ENCODE measurements at places on chromosomes 5 and 9.
A peak's percentile ranks its signal among the peaks of the same experiment; 100 is the strongest.

DNA sequence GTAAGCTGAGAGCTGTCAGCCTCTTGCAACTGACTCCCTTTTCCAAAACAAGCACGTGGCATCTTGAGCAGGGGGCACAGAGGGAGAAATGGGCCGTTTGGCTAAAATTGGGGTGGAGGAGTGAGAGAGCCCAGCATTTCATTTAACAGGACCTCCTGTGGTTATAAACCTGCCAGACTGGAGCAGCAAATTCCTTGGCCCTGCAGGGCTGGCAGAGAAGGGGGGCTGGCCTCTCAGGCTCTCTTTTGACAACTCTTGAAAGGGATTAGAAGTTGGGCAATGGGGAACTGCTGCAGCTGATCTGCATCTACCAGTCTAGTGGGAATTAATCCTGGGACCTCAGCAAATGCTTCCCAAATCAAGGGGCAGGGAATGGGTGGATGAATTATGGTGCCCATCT, 7.2 kb upstream of the POU4F3 start:
- no peak for DNase-seq

DNA sequence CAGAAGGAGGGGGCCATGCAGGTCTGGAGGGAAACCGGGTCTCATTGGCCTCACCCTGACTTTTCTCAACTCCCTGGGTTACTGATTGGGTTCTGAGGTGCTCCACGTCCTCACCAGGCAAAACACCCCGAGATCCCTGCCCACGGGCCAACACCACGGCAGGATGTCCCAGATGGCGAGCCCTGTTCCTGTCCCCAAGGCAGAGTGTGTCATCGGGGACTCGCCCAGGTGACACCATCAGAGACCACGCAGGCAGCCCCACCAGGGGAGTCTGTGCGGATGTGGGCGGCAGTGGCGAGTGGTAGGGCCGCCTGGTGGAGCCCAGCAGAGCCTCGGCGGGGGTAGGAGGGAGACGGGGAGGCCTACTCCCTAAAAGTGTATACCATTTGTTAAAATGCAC, 59.0 kb upstream of the UBAC1 start:
- DNase-seq: no peak

- no peak for DNase-seq
Observed at GRCh38 chr5:160155017-160155750, 35.9 kb upstream of the PWWP2A start.

GRCh38 chr9:69762527-69762926, 2.7 kb upstream of the PTAR1 start:
- DNase-seq: no peak

- no peak for DNase-seq
Observed at GRCh38 chr5:142726188-142726731, 40.4 kb upstream of the FGF1 start.

DNA sequence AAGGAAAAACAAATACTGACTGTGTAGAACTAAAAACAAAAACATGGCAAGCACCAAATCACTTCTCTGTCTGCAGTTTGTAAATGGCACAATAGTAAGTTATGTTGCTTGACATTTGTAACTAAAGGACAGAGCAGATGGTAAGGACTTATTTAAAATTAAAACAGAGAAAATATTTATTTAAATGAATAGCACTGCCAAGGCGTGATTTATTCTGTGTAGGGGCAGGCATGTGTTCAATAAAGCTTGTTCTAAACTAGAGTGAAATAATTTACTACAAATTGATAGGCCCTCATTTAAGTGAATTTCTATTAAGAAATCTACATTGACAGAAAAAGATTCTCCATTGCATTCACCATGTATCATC, 231.5 kb downstream of the CYLC2 start:
- DNase-seq: no peak

- no peak for DNase-seq
Observed at GRCh38 chr9:122382901-122383850, 12.4 kb downstream of the PTGS1 start.

GRCh38 chr5:160310552-160311295, 1.6 kb downstream of the CCNJL start:
- DNase-seq: no peak

DNA sequence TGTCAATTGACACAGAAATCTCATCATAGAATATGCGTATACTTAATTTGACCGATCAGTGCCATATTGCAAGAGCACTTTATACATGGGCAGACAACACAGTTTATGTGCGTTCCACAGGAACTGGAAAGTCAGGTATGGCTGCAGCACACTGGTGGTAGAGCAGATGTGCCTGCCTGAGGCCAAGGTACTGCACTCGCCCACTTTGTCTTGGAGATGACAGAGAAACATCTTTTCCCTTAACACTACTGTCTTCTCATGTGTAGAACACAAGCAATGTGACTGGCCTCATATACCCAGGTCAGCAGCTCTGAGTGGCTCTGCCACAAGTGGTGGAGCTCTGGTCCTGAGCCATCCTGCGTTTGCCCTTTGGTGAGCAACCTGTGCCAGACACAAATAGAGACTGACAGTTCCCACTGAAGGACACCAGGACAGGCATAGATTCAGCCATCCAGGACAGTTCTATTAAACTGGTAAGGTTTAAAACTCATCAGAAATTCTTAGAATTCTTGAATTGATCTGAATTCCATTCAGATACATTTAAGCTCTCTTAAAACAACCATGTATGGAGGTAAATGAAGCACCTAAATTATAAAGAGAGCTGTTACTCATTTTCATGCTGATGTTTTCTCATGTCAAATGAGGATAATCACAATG, 21.0 kb upstream of the PPP2CA start:
- DNase-seq: no peak

- no peak for DNase-seq
Observed at GRCh38 chr5:79865579-79865978, 125.5 kb downstream of the MTX3 start.

- no peak for DNase-seq
Observed at GRCh38 chr9:75504721-75505120, 385.8 kb upstream of the PCSK5 start.

- DNase-seq: no peak
Observed at GRCh38 chr9:35905912-35906679, at the start of gene HRCT1. Gene HRCT1 (plus strand): TSS chr9:35906202. CDS start chr9:35906288, 86 bp downstream.

DNA sequence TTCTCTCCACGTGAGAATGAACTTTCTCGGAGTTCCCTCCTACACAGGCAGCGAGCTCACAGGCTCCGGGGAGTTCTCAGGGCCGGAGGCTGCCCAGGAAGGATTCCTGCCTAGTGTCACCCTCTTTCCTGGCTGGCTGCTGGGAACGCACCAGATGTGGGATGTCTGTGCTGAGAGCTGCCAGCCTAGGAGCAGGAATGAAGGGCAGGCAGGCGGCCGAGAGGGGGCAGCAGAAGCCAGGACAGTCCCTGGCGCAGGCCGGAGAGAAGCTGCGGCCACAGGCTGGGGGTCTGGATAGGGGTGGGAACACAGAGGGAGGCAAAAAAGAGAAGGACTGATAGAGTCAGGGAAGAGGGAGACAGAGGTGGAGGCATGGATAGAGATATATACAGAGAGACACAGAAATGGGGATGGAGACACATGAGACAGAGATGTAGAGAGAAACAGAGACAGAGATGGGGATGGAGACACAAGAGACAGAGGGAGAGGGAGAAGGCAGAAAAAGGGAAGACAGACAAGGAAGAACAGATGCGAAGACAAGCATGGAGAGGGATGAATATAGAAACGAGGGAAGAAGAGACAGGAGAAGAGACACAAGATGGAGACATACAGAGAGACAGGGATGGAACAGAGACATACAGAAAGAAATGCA, 25.3 kb upstream of the ENHO start:
- peak; percentile 7 for DNase-seq

- no peak for DNase-seq
Observed at GRCh38 chr5:166582416-166582815, 1709.0 kb upstream of the WWC1 start.

DNA sequence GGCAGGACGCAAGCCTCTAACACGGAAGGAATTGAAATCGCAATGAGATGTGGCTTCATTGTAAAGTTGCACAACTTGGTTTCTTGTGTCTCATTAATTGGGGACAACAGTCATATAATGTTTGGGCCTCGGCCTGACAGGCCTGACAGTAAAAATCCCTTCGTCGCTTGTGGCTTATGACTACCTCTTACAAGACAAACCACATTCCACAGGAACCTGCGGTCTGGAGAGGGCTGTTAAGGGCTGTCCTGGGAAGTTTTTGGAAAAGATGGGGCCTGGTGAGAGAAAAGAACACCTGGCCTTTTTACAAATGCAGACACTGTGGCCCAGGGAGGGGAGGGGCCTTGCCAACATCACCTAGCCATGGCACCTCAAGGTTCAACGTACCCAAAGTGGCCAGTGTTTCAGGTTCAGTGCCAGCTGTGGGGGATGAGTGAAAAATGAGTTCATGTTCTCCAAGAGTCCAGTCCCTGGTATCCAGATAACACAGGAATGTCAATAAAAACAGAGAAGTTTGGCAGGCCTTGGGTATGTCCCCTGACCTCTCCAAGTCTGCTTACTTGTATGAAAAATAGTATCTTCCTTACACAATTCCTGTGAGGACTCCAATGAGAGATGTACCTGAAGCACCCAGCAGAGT, 22.2 kb downstream of the SHB start:
- DNase-seq: no peak

GRCh38 chr5:150640311-150641005, at the start of gene SYNPO:
Gene SYNPO (plus strand): TSS chr5:150640660. CDS start chr5:150648276, 7,616 bp downstream.
- no peak for DNase-seq

DNA sequence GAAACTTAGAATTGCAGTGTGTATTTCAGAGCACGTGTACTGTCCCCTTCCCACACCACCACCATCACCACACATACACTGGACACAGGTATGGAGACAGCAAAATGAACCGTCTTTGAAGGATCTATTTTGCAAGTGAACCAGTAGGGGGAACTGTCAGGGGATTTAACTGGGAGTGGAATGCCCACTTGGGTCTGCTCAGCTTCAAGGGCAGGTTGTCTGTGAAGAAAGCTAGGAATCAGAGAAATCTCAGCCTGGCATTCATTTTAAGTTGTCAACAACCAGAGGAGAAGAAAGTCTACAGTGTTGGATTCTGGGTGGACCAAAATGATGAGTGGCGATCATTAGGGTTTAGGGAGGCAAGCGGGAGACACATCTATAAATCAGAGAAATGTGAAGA, 147.0 kb downstream of the DCP2 start:
- no peak for DNase-seq

- no peak for DNase-seq
Observed at GRCh38 chr9:77022783-77023440, 3.5 kb downstream of the FOXB2 start.

Measured in CD4-positive, alpha-beta memory T cell (primary cell).